CD8-positive, alpha-beta memory T cell (primary cell): ENCODE measurements at places on chromosomes 13 and 19. TPM values are rescaled to one million over a fixed set of nuclear protein-coding genes. Genes with fewer than 3 reads are reported as not detected.

- no peak for DNase-seq
- peaks cover 47% of the 10 kb centered on the region for H3K36me3 ChIP-seq
- peak overlapping the region; percentile 93 for H3K27ac ChIP-seq
- no peaks in the 10 kb centered on the region for H3K27me3 ChIP-seq
Measured at GRCh38 chr19:5624741-5625278, 1.9 kb downstream of the SAFB start.

- no peak for DNase-seq
- no peaks in the 10 kb centered on the region for H3K27me3 ChIP-seq
- H3K36me3 ChIP-seq = no peaks in the 10 kb centered on the region
- H3K4me1 ChIP-seq = no peaks in the 10 kb centered on the region
Measured at GRCh38 chr13:93753639-93754038, 527.0 kb downstream of the GPC6 start.

DNA sequence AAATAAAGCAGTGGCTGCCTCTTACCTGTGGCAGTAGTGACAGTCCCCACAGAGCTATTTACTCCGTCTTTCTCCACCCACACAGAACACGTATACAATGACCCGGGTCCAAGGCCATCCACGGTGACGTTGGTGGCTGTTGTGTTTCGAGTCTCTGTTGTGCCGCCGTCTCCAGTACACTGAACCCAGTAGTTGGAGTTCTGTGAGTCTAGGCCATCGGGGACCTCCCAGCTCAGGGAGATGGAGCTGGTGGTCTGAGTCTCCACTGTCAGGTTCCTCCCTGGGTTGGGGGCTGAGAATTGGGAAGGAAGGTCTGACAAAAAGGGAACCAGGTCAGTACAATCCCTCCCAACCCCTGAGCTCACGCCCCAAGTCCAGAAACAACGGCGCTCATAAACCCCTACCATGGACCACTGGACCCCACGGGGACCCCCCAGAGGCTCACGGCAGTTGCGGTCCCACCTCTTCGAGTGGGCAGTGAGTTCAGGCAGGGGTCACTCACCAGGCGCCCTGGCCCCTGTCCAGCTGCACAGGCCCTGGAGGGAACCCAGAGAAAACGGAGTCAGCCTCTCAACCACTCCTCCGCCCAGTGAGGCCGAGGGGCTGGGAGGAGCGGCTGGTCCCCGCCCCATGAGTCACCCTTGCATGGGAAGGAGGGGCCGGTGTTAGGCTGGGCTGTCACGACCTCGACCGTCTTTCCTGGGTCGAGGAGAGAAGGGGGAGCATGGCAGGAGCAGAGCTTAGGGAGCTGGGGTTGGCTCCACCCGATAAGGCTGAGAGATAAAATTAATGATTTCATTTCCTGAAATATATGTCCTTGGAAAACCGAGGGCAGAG is 2.4 kb downstream of the PTPRH start:
- no peaks in the 10 kb centered on the region for H3K36me3 ChIP-seq
- H3K27ac ChIP-seq = peak overlapping the region; percentile 79
- peaks cover 5% of the 10 kb centered on the region for H3K27me3 ChIP-seq

GRCh38 chr13:99566125-99567083 is 65.1 kb downstream of the TM9SF2 start:
- H3K27ac ChIP-seq = no peak overlapping the region
- DNase-seq = no peak
- peaks cover 3% of the 10 kb centered on the region for H3K36me3 ChIP-seq
- H3K27me3 ChIP-seq = no peaks in the 10 kb centered on the region
- no peak overlapping the region for H3K4me3 ChIP-seq

- no peaks in the 10 kb centered on the region for H3K36me3 ChIP-seq
- no peaks in the 10 kb centered on the region for H3K27me3 ChIP-seq
- no peak overlapping the region for H3K27ac ChIP-seq
- no peak overlapping the region for H3K4me3 ChIP-seq
- DNase-seq = no peak
- H3K4me1 ChIP-seq = no peaks in the 10 kb centered on the region
Measured at GRCh38 chr19:28358633-28359032, 854.3 kb downstream of the UQCRFS1 start.

GRCh38 chr13:98944336-98944735 is 33.5 kb downstream of the DOCK9 start:
- H3K36me3 ChIP-seq = no peaks in the 10 kb centered on the region
- H3K27me3 ChIP-seq = no peaks in the 10 kb centered on the region
- no peak overlapping the region for H3K27ac ChIP-seq

DNA sequence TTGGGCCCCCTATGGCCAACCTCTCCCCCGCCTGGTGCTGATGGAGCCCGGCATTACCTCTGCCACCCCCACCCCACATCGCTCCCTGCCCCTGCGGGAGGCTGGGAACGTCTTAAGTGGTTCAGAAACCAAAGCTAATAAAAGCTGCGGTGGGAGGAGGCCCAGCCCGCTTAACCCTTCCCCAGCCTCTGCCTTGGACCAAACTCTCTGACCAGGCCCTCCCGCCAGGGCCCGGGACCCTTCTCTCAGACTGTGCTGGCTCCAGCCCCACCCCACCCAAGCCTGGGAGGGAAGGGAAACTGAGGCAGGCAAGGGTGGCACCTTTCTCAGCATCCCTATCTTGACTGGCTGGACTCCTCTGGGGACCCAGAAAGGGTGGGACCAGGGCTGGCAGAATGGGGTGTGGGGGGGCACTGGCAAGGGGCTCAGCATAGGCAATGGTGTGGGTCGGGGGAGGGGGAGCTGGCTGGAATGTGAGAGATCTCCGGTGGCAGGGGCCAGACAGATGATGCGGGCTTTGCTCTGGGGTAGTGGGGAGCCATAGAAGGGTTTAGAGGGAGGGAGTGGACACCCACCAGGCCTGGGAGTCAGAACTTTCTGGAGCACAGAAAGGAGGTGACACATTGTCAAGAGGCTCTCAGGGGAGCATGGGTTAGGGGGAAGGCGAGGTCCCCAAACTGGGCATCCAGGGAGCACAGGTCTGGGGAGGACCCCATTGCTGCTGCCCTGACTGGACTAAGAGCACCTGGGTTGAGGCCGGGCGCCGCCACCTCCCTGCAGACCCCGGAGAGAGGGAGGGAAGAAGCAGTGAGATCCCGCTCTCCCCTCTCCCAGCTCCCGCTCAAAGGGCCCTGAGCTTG is 21.9 kb downstream of the SMIM24 start:
- no peaks in the 10 kb centered on the region for H3K27me3 ChIP-seq
- peaks cover 3% of the 10 kb centered on the region for H3K36me3 ChIP-seq
- DNase-seq = no peak
- H3K4me3 ChIP-seq = no peak overlapping the region

DNA sequence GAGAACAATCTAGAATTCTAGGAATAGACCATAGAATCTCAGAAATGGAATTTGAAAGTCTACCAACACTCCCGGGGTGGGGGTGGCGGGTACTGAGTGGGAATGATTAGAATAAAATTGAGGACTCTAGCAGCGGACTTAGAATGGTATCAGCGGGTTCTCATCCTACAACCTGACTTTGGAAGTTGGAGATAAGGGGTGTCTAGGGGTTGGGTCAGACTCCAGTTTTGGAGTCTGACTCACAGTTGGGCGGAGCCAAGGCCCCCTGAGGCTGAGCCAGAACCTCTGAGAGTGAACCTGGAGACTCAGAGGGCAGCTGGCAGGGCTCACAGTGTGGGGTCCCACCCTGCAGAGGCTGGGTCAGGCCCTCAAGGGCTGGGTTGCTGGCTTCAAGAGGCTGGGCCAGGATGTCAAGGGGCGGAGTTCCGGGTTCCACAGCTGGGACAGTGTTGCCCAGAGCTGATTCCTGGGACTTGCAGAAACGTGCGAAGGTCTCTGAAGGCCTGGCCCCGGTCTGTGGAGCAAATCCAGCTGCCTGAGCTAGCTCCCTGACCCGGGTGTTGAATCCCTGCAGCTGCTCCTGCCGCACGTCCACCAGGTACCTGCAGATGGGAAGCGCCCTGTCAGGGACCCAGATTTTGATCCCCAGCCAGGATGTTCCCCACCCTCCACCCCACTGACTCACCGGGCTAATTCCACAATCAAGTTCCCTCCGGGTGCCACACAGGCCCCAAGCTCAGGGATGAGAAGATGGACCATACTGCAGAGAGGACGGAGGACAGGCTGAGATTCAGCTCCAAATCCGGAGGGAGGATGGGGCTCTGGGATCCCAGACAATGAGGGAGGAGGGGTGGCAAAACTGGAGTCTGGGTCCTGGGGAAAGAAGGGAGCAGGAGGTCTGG is 1.6 kb upstream of the TNNI3 start:
- no peak overlapping the region for H3K4me3 ChIP-seq
- peaks cover 5% of the 10 kb centered on the region for H3K4me1 ChIP-seq
- peaks cover 5% of the 10 kb centered on the region for H3K27me3 ChIP-seq
- no peak for DNase-seq
- H3K36me3 ChIP-seq = no peaks in the 10 kb centered on the region
- peak overlapping the region; percentile 44 for H3K27ac ChIP-seq

GRCh38 chr13:73119612-73120011 is 60.8 kb downstream of the KLF5 start:
- H3K36me3 ChIP-seq = no peaks in the 10 kb centered on the region
- H3K4me3 ChIP-seq = no peak overlapping the region
- no peaks in the 10 kb centered on the region for H3K27me3 ChIP-seq
- H3K27ac ChIP-seq = no peak overlapping the region
- no peaks in the 10 kb centered on the region for H3K4me1 ChIP-seq
- DNase-seq = no peak

- H3K4me3 ChIP-seq = no peak overlapping the region
- no peak overlapping the region for H3K27ac ChIP-seq
- H3K27me3 ChIP-seq = no peaks in the 10 kb centered on the region
- DNase-seq = no peak
- H3K36me3 ChIP-seq = no peaks in the 10 kb centered on the region
Measured at GRCh38 chr13:39577838-39578491, 25.0 kb downstream of the LHFPL6 start.

GRCh38 chr13:33514362-33514761 is 228.8 kb upstream of the STARD13 start:
- DNase-seq = no peak
- H3K36me3 ChIP-seq = no peaks in the 10 kb centered on the region
- H3K27me3 ChIP-seq = no peaks in the 10 kb centered on the region
- H3K27ac ChIP-seq = no peak overlapping the region
- no peaks in the 10 kb centered on the region for H3K4me1 ChIP-seq
- no peak overlapping the region for H3K4me3 ChIP-seq

DNA sequence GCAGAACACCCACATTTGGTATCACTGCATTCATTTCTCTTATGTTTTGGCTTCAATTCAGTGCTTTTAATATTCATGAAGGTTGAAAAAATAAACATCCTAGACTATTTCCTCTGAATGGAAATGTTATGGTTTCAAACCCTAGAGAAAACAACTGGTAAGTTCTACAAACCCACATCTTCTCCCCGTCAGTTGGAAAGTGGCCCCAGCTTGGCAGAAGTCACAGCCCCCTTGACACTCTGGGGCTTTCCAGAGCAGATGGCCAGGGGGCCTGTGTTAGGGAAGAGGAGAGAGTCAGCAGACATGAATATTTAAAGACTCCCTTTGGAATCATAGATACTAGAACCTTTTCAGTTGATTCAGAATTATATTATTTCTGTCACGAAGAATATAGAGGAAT is 123.9 kb downstream of the SHISA2 start:
- H3K4me3 ChIP-seq = no peak overlapping the region
- H3K4me1 ChIP-seq = no peaks in the 10 kb centered on the region
- H3K36me3 ChIP-seq = no peaks in the 10 kb centered on the region
- H3K27ac ChIP-seq = no peak overlapping the region
- DNase-seq = no peak
- no peaks in the 10 kb centered on the region for H3K27me3 ChIP-seq

GRCh38 chr13:61684976-61685681 is 269.5 kb upstream of the PCDH20 start:
- no peaks in the 10 kb centered on the region for H3K27me3 ChIP-seq
- H3K4me3 ChIP-seq = no peak overlapping the region
- DNase-seq = no peak
- no peaks in the 10 kb centered on the region for H3K4me1 ChIP-seq

- no peak for DNase-seq
- H3K4me3 ChIP-seq = no peak overlapping the region
- no peaks in the 10 kb centered on the region for H3K36me3 ChIP-seq
- peaks cover 14% of the 10 kb centered on the region for H3K4me1 ChIP-seq
- no peak overlapping the region for H3K27ac ChIP-seq
- H3K27me3 ChIP-seq = no peaks in the 10 kb centered on the region
Measured at GRCh38 chr13:73235385-73235784, 176.6 kb downstream of the KLF5 start.

GRCh38 chr13:107252021-107252420 is 684.1 kb upstream of the ARGLU1 start:
- no peak for DNase-seq
- H3K4me3 ChIP-seq = no peak overlapping the region
- no peaks in the 10 kb centered on the region for H3K27me3 ChIP-seq
- no peaks in the 10 kb centered on the region for H3K4me1 ChIP-seq
- H3K27ac ChIP-seq = no peak overlapping the region

- no peak overlapping the region for H3K27ac ChIP-seq
- peaks cover 5% of the 10 kb centered on the region for H3K27me3 ChIP-seq
- no peak for DNase-seq
- H3K36me3 ChIP-seq = no peaks in the 10 kb centered on the region
Measured at GRCh38 chr19:34502582-34503411, 21.2 kb downstream of the WTIP start.

DNA sequence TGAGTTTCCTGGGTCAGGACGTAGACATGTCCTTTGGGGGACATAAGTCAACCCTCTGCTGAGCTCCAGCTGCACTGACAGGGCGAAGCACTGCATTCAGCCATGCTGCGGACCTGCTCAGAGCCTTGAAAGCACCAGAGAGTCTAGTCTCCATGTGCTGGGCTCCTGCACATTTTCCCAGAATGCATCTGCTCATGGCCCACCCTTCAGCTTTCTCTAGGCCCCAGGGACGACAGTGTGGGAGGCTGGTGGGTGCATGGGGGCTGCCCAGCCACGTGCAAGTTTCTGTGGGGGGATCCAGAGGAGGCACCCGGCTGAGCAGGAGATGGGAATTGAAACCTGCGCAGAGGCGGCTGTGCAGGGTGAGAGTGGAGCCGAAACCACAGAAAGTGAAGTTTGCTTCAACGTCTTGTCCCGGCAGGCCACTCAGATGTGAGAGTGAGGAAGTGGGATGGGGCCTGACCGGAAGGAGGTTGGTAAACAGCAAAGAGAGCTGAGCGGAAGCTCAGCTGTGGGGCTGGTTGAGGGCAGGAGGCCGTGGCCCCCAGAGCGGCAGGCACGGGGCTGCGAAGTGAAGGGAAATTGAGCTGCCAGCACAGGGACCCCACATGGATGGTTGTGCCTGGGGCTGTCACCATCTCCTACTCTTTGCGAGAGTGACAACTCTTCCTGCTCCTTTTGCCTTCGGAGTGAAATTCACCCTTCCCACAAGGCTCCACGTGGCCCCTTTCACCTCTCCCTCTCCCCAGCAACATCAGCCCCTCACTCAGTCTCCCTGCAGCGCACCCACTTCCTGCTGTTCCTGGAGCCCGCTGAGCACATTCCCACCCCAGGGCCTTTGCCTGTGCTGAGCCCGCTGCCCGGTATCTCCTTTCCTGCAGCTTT is 11.8 kb downstream of the PGLS start:
- no peak overlapping the region for H3K27ac ChIP-seq
- no peaks in the 10 kb centered on the region for H3K27me3 ChIP-seq
- H3K4me3 ChIP-seq = peak overlapping the region; percentile 17

GRCh38 chr19:41364524-41365391 is 809 bp upstream of the B9D2 start:
- peaks cover 22% of the 10 kb centered on the region for H3K4me1 ChIP-seq
- no peak for DNase-seq
- H3K4me3 ChIP-seq = peak overlapping the region; percentile 95
- peak overlapping the region; percentile 100 for H3K27ac ChIP-seq
- no peaks in the 10 kb centered on the region for H3K36me3 ChIP-seq

Gene ZNF723
- total RNA-seq = not detected

Gene USHBP1
- total RNA-seq = 0.27 TPM

Gene LTBP4
- 111 TPM for total RNA-seq

Gene ZNF256
- 8.8 TPM for total RNA-seq

Gene ZNF324
- 21.0 TPM for total RNA-seq

Gene BST2
- total RNA-seq = 116 TPM

Gene ATP8B3
- total RNA-seq = 0.97 TPM

Gene ZNF497
- 1.7 TPM for total RNA-seq

Gene CBLC
- not detected for total RNA-seq

Gene NKPD1
- 0.13 TPM for total RNA-seq
